A172 (cell line): ENCODE measurements at places on chromosomes 1 and 21.

DNA sequence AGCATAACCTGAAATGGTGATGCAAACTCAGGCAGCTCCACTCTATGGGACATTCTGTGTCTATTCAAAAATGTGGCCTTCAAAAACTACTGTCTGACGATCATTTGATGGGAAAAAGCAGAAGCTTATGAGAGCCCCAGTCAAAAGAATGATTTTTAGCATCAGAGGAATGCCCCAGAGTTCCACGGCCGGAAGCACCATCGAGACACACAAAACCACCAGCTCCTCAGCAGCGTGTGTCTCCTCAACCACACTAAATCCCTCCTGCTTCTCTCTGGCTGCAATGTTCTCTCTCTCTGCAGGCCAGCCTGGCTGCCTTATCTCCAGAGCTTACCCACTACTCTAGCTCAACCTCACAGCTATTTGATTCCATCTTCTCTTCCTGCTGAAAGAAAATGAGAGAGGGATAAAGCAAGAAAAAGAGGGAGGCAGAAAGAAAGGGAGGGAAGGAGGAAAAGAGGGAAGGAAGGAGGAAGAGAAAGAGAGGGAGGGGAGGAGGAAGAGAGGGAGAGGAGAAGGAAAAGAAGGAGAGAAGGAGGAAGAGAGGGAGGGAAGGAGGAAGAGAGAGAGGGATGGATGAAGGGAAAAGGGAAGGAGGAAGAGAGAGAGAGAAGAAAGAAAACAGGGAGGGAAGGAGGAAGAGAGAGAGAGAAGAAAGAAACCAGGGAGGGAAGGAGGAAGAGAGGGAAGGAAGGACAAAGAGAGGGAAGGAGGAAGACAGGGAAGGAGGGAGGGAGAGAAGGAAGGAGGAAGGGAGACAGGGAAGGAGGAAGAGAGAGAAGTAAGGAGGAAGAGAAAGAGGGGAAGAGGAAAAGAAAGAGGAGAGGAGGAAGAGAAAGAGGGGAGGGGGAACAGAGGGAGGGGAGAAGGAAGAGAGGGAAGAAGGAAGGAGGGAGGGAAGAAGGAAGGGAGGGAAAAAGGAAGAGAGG is 33.5 kb upstream of the LAPTM5 start:
- no peak for DNase-seq

DNA sequence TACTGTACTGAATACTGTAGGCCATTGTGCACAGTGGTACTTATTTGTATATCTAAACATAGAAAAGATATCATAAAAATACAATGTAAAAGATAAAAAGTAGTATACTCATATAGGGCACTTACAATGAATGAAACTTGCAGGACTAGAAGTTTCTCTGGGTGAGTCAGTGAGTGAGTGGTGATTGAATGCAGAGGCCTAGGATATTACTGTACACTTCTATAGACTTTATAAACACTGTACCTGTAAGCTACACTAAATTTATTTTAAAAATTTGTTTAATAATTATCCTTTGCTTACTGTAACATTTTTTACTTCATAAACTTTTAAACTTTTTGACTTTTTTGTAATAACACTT is 82.5 kb downstream of the FGGY start:
- no peak for DNase-seq

- peak; percentile 64 for DNase-seq
Observed at GRCh38 chr1:221897321-221897721, 155.4 kb upstream of the DUSP10 start.

- peak; percentile 87 for DNase-seq
Observed at GRCh38 chr1:198018529-198018928, 101.4 kb downstream of the LHX9 start.

GRCh38 chr21:17428484-17428869 is 84.4 kb upstream of the CXADR start:
- no peak for DNase-seq

GRCh38 chr1:236741753-236742152 is 53.3 kb upstream of the MTR start:
- DNase-seq, result no peak

DNA sequence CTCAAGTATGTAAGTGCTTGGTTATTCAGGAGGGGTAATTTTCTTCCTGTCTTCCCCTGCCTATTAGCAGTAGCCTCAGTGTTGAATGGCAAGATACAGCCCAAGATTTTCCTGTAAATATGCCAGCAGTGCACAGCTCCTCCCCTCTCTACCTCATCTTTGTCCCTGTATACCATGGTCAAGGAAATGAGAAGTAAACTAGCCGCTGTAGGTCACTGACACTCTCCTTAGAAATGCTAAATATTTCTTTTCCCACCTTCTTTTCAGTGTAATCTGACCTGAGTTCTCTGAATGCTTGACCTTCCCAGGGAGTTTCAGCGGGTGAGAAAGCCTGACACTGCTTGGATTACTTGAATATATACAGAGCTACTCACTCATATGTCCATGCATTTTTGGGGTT is 84.1 kb upstream of the ZNF326 start:
- peak; percentile 82 for DNase-seq

- peak; percentile 72 for DNase-seq
Observed at GRCh38 chr21:16040601-16041000, 310.8 kb downstream of the USP25 start.

- DNase-seq, result peak; percentile 75
Observed at GRCh38 chr21:43341378-43342161, 85.4 kb downstream of the SIK1 start.

GRCh38 chr1:223832637-223832943 is 13.2 kb downstream of the TP53BP2 start:
- DNase-seq, result no peak

- DNase-seq, result no peak
Observed at GRCh38 chr1:33142483-33143064, 39.3 kb downstream of the TRIM62 start.

GRCh38 chr21:34890724-34891612 is 158.1 kb downstream of the RUNX1 start:
- DNase-seq, result peak; percentile 62

DNA sequence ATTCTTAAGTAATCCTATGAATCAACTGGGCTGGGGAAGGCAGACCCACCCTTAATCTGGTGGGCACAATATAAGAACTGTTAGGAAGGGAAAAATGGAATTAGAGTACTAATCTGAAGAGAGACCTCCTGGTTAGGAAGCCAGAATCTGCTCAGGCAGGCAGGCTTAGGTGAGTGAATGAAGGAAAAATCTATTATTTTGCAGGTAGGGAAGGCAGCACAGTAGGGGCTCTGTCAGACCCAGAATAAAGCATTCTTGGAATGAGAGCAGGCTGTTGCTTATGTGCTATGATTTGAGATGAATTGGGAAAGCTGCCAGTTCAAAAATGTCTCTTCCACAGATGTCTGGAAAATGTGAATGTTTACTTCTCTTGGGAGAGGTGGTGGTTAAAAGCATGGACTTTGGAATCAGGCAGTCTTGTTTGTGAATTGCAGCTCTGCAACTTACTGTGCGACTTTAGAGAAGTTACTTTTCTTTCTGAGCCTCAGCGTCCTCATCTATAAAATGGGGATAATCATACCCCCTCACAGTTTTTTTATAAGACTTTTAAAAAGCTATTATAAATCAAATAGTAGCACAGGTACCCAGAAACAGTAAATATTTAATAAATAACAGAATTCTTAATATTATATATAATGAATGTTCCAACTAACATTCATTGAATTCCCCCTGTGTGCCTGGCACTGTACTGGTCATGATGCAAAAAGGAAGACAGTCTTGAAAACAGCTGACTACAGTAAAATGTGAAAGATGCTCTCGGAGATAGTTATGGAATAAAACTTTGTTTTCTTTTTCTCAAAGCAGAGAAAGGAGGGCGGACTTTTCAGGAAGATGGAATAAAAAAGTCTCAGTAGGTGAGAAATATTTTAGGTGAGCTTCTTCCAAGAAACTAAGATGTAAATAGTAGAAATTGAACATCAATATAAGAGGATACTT is 15.3 kb upstream of the ZNF644 start:
- no peak for DNase-seq

DNA sequence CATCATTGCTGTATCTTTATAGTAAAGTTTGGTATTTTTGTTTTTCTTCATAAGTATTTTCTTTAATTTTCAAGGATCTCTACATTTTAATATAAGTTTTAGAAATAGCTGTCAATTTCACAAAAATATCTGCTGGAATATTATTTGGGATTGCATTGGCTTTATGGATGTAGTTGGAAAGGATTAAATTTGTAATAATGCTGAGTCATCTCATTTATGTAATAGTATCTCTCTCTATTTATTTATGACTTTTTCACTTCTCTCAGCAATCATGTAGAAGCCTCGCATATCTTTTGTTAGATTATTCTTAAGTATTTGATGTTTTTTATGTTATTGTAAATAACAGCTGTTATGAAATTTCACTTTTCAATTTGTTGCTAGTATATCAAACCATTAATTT is 223.1 kb upstream of the POGK start:
- no peak for DNase-seq

GRCh38 chr1:231517076-231517475 is 11.4 kb upstream of the TSNAX start:
- no peak for DNase-seq

- no peak for DNase-seq
Observed at GRCh38 chr1:243469497-243469896, 213.7 kb downstream of the SDCCAG8 start.

- DNase-seq, result no peak
Observed at GRCh38 chr1:172581779-172582178, 48.8 kb downstream of the SUCO start.

DNA sequence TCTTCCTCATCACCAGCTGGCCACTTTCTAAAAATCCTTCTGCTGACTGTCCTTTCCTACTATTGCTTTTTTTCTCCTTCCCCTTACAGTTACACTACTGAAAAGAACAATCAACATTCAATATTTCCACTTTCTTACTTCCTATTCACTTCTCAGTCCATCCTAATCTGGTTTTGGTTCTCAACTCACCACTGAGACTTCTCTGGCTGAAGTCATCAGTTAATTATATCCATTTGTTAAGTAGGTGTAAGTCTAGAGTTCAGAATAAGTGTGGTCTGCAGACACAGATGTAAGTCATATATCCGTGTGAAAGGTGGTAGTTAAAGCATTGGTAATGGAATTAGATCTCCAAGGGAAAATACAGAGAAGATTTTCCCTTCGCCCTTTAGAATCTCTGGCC is 21.4 kb downstream of the PEA15 start:
- no peak for DNase-seq

- no peak for DNase-seq
Observed at GRCh38 chr1:207841293-207841692, 69.6 kb downstream of the CD34 start.

- DNase-seq, result no peak
Observed at GRCh38 chr1:106925750-106926149, 130.7 kb upstream of the PRMT6 start.

GRCh38 chr1:33456502-33456886 is 16.0 kb upstream of the ZSCAN20 start:
- no peak for DNase-seq

DNA sequence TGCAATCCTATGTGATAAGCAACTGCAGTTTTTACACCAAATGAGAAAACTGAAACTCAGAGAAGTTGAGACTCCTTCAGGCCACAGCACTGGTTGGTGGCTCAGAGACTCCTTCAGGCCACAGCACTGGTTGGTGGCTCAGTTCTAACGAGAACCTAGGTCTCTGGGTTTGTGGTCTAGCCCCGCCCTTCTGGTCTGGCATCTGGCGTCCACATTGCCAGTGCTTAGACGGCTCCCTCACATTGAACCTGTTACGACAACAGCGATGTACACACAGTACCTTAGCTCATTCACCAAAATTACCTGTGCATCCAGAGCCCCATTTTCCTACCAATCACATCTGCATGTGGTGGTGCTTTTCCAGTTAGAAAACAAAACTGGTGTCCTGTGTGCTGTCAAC is 66.1 kb downstream of the NID1 start:
- peak; percentile 66 for DNase-seq

DNA sequence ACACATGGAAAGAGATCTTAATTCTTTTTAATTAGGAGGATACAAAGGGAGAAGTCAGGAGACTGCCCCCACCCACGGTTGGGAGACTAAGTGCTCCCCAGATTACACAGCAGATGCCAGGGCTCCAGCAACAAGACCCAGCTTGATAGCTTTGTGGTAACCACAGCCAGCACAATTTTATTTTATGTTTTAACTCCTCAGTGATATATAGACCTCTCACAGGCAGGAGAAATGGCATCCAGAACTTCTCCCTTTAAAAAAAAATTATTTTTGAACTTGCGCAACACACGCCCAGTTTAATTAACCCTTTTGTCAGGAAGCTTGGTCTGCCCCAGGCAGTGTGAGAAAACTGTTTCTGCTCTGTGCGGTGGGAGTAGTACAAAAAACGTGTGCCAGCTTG is 62.6 kb upstream of the ACOT11 start:
- no peak for DNase-seq

DNA sequence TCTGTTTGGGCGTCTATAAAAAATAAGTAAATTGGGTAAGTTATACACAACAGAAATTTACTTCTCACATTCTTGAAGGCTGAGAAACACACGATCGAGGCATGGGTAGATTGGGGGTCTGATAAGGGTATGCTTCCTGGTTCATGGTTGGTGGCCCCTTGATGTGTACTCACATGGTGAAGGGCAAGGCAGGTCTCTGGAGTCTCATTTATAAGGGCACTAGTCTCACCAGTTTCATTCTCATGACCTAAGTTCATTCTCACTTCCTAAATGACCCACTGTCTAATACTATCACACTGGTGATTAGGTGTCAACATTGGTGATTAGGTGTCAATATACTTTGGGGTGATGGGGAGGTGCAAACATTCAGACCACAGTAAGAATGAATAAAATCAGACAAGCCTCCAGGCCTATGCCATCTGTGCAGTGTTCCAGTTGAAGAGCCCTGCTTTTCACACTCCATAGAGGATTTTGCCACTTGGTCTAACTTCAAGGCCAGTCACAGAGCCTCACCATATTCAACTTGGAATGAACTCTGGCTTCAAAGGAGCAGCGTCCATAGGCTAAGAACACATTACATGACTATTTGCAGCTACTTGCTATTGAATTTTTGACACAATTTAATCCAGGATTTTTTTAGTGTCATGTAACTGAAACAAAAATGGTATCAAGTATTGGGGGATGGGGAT is 2.5 kb upstream of the GBP4 start:
- DNase-seq, result no peak

DNA sequence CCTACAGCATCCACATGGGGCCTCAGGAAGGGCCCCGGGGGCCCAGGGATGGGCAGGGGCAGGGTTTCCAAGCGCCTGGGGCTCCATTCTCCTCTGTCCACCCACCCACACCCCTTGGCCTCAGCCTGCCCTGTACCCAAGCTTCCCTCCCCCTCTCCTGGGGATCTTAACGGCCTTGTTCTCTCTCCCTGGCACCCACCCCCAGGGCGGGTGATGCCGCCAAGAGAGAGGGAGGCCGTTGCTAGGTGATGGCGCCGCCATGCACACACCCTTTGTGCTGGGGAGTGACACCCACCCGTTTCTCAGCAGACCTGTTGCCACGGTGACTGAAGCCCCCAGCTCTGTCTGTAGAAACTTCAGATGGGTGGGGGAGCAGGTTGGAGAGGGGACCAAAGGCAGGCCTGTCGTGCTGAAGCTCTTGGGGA is 7.6 kb downstream of the GPR37L1 start:
- no peak for DNase-seq
